ENCODE measurements at places on chromosomes 5 and 9.

DNA sequence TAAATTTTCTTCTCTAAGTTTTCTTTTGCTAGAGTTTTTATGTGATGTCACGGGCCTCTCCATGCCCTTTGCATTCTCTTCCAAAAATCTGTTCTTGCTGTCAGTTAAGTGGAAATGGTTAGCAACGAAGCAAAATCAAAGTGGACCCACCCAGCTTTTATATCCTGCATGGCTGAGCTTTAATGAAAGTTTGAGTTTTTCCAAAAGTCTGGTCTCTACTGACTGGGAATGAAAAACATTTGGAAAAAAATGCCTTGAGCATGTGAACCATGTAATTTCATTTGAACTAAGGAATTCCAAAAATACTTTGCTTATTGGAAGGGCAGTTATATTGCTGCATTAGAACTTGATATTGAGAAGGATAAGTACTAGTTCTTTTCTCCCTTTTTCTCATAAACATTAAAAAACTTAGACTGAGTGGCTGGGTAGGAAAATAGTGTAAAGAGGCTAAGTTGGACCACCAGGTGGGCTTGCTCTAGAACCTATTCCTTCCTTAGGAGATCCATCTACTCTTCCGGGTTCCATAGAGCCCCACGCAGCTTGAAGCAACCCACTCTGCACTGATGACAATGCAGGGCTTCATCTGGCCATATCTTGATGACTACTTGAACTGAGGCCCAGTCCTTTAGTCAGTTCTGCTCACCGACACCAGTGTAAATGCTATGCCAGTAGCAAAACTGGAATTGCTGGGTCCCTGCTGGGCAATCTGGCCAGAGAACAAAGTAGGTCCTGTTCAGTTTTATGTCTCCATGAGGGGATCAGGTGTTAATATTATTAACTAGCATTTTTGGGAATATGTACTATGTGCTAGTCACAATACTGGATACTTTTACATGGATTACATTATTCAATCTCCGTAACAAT is 17.4 kb upstream of the RIC1 start:
- peak; percentile 33 for DNase-seq

- DNase-seq = no peak
Measured at GRCh38 chr5:151692312-151692711, 5.6 kb upstream of the SPARC start.

DNA sequence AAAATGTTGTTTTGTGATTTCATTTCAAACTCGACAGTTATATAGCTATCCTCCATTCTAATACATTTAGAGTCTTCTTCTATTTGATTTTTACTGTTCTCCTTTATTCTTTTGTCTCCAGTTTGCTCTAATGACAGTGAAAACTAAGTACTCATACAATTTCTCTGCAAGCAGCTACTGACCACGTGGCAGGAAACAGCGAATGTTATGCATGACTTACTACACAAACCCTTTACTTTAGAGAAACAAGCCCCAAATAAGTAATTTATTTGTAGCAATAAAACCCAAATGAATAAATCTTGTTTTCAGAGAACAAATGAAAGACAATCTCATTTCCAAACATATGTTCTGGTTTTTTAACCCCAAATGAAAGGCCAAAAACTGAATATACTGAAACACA is 41.9 kb downstream of the CDH6 start:
- DNase-seq = no peak

DNA sequence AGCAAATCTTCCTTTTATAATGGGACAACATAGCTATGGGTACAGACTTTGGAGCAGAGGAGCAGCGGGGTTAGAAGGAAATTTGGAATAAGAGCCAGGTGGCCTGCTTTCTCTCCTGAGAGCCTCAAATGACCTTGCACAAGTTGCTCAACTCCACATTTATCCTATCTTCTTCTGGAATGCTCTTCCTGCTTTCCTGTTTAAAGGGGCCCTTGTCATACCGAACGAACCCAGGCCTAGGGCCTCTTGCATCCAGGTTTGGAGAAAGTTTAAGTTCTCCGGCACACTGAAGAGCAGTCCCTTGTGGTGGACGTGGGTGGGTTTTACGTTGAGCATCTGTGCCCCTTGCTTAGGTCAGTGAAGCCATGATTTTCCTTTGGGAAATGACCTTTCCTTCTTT is 197.9 kb upstream of the NR3C1 start:
- no peak for DNase-seq

DNA sequence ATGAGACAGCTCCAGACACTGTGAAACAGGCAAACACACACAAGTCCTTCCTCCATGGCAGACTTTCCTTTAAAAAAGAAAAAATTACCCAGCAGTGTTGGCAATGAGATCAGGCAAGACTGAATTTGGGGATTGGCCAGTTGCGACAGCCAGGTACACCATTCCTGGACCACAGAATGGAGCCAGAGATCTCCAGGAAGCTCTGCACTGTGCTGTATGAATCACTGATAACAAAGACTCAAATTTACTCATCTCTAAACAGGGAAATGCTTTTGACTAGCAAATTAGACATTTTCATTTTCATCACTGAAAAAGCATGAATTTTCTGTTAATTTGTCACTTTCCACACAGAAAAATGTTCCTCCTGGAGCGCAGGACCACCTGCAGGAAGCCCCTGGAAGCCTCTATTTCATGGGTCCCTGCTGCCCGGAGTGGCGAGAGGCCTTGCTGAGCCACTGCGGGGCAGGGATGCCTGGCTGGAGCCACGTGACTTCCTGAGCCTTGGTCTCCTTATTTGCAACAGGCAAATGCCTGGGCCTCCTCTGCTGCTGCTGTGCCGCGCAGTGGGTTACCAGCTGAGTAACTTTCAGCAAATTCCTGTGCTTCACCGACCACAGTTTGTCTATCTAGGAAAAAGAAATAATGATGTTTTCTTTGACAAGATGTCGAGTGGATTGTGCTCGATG is 185.9 kb upstream of the ZNF618 start:
- DNase-seq = no peak

GRCh38 chr5:74064225-74064624 is 438.2 kb downstream of the ARHGEF28 start:
- no peak for DNase-seq

DNA sequence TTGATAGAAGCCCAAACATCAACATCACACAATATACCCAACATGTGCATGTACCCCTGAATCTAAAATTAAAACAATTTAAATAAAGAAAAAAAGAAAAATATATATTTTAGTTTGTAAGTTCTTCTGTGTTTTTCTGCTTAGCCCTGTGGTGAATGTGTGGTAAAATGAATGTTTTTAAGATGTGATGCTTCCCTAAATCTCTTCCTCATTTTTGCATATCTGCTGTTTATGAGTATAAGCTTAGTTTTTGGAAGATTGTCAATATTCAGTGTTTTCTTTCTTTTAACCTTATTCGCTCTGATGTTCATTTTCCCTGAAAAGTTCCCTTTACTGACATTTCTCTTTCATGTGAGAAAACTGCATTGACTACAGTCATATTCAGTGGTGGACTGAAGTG is 44.4 kb upstream of the DAB2 start:
- DNase-seq = no peak

DNA sequence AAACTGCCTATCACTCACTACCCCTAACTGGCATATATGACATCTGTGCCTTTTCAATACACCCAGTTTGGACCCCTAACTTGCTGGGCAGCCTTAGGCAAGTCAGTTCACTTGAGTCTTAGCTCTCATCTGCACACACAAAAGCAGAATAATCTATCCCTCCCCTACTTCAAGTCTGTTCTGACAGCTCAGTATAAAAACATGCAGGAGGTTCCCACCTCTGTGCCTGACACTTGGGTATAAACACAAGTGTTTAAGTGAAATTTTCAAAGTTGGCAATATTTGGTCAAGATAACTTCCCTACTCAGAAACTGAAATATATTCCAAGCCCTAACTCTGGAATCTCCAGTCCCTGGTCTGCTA is 12.6 kb downstream of the HNRNPH1 start:
- peak; percentile 39 for DNase-seq

DNA sequence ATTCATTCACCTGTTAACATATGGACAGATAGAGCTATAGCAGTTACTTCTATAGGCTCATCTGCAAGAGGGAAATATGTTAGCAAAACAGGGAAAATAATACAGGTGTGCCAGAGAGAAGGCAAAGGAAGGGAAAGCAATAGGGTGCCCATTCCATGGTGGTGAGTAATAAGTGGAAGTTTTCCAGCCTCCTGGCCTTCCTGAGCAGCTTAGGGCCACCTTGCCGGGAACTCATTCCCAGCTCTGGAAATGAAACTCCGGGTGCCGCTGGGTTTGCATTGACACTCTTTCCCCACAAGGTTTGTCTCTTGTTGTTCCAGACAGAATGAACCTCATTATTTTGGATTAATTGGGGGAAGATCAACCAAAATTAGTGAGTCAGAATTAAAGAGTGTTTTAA is 58.4 kb downstream of the SLC1A3 start:
- no peak for DNase-seq

DNA sequence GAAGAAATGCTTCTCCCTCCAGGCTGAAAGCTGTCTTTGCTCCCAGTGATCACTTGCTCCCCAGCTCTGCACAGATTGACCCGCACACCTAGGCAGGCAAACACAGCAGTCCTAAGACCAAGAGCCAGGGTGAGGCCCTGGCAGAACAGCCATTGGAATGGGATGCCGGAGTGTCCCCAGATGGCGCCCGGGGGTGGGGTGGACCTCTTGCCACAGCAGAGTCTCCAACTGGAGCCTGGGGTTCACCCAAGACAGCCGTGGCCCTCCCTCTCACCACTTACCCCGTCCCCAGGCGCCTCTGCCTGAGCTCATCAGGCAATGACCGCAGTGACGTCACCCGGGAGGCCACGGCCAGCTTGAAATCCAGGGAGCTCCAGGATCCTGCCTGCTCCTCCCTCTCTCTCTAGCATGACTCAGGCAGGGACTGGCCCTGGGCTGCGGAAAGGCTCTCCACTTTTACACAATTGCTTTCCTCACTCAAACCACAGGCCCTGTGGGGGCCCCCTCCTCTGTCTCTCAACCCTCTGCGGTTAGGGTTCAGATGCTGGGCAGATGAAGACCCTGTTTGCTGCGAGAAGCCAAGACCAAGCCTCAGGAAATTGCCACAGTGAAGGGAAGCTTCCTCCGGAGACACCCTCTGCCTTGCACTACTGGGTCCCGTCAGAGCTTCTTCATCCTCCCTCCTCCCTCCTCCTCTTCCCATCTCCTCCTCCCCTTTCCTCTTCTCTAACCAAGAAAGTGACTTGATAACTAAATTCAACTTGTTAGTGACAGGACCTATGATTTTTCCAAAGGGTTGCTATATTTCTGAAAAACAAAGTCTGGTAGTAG is 24.3 kb upstream of the PTGES start:
- DNase-seq = peak; percentile 63

GRCh38 chr9:7097785-7098752 is 340.3 kb downstream of the KDM4C start:
- DNase-seq = no peak

DNA sequence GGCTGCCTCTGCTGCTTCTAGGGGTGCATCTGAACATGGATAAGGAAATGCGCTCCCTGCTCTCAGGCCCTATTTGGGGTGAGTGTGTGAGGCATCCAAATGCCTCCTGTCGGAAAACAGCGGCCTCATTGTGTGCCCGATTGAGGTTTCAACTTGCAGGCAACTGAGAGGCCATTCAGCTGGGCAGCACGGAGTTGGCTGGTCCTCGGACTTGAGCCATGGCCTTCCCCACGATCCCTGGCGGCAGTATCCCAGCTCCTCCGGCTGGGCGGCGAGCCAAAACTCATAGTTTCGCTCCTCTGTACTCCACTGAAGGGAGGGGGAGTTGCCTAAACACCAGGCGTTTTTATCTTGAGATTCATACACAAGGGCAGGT is 597.3 kb upstream of the SGCD start:
- peak; percentile 16 for DNase-seq

DNA sequence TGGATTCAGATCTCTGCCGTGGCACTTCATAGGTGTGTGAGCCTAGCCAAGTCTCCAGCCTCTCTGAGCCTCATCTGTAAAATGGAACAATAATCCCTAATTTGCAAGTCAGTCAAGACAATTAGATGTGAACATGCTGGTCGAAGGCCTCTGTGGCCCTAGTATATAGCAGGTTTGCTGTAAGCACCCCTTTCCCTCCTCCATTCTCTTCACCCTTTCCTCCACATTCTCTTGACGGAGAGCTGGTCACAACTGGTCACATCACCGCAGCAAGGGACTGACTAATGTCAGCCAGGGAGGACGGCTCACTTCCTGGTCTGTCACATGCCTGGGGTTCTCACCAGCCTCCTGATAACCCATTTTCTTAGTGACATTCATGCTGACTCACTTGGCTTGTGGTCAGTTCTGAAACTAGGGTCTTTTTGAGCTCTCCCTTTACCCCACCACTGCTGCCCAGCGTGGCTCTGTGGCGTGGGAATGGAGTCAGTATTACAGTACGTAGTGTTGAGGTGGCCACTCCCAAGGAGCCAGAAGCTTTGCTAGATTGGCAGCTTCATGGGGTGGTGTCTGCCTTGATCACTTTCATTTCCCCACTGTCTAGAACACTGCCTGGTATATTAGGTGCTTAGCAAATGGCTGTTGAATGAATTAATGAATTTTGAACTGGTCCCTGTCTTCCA is 47.8 kb downstream of the ERGIC1 start:
- no peak for DNase-seq

- no peak for DNase-seq
Measured at GRCh38 chr5:97164846-97165245, 18.2 kb downstream of the RIOK2 start.

DNA sequence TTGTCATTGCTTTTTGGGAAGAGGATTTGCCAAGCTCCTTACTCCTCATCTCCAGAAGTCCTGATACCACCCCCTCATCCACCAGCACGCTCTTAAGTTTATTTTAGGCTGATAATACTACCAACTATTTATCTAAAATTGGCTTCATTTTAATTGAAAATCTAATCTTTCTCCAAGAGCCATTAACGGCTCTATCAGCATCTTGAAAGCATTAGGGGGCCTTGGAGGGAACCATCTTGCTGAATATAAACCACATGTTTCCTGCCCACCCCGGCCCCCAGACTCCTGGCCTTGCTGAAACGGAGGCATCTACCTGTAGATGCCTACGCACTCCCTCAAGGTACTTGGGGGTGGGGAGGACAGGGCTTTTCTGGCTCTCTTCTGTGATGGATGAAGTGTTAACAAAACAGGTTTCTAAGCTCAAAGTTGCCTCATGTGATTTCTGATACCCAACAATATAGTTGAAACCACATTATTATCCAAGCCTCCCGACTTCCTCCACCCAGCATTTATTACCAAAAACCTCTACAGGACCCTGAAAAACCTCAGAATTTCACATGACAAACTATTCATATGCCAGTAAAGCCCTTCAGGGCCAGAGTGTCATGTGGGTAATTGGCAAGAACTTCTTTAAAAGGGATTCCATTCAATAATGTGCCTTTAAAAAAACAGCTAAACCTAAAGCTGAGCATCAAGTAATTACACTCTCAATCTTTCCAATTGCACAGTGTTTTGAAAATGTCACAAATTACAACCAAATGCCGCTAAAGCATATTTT is 96.7 kb downstream of the SAXO1 start:
- no peak for DNase-seq

All from cerebellar cortex (tissue), 1 donor.